ENCODE measurements at places on chromosomes 6 and 20.

GRCh38 chr6:122969999-122970533 lies 26.0 kb upstream of the CLVS2 start:
- no peaks in the 10 kb centered on the region for H3K36me3 ChIP-seq
- no peaks in the 10 kb centered on the region for H3K27me3 ChIP-seq
- H3K4me3 ChIP-seq: no peak overlapping the region
- H3K4me1 ChIP-seq: no peaks in the 10 kb centered on the region
- DNase-seq: no peak

GRCh38 chr6:17311595-17312311 lies 30.6 kb downstream of the RBM24 start:
- DNase-seq: peak; percentile 46
- H3K4me1 ChIP-seq: no peaks in the 10 kb centered on the region
- no peaks in the 10 kb centered on the region for H3K36me3 ChIP-seq

GRCh38 chr6:148203970-148204369 lies 138.7 kb upstream of the SASH1 start:
- H3K36me3 ChIP-seq: no peaks in the 10 kb centered on the region
- H3K4me1 ChIP-seq: peaks cover 2% of the 10 kb centered on the region
- H3K27me3 ChIP-seq: no peaks in the 10 kb centered on the region
- DNase-seq: peak; percentile 80
- no peak overlapping the region for H3K4me3 ChIP-seq

DNA sequence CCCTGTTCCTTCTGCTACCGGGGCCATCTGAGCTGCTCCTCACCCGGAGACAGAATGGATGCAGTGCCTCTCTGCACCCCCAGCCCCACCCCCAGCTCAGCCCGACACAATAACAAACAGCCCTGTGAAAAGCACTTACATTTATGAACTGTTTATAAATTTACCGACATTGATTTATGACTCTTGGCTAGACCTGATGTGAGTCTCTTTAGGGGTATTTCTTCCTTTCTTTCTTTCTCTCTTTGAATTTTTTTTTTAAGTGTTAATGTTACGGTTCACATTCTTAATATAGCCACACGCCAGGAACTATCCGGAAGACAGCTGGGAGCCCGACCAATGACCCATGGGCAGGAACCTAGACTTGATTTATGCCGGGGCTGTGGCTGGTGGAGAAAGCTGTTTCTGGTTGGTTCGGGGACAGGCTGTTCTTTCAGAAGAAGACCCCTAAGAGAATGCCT lies 266.3 kb downstream of the CDC5L start:
- H3K27me3 ChIP-seq: no peaks in the 10 kb centered on the region
- no peaks in the 10 kb centered on the region for H3K36me3 ChIP-seq
- DNase-seq: no peak
- H3K27ac ChIP-seq: no peak overlapping the region
- peaks cover 21% of the 10 kb centered on the region for H3K4me1 ChIP-seq

DNA sequence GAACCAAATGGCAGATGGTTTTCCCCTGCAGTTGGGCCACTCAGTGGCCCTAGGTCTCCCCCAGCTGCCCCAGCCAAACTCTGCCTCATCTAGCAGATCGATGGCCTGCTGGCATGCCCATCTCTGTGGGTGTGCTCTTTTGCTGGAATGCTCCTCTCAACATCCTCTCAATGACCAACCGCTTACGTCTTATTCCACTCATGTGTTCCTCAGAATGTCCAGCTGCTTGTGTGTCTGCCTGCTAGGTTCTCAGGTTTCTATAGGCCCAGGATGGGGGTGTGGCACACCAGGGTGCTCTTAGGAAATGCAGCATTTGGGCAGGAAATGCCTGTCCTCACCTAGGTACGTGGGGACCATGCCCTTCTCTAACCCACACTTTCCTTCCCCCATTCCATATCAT lies 509.9 kb upstream of the SYNCRIP start:
- H3K4me3 ChIP-seq: no peak overlapping the region
- H3K27ac ChIP-seq: peak overlapping the region; percentile 64
- peaks cover 7% of the 10 kb centered on the region for H3K4me1 ChIP-seq
- no peak for DNase-seq
- no peaks in the 10 kb centered on the region for H3K27me3 ChIP-seq
- H3K36me3 ChIP-seq: no peaks in the 10 kb centered on the region

GRCh38 chr20:35465976-35466375 lies 10.6 kb downstream of the CEP250 start:
- H3K36me3 ChIP-seq: peaks cover 13% of the 10 kb centered on the region
- no peak overlapping the region for H3K27ac ChIP-seq
- no peak overlapping the region for H3K4me3 ChIP-seq
- H3K27me3 ChIP-seq: no peaks in the 10 kb centered on the region
- DNase-seq: no peak
- peaks cover 15% of the 10 kb centered on the region for H3K4me1 ChIP-seq

GRCh38 chr6:84581494-84582259 lies 182.7 kb downstream of the TBX18 start:
- no peak overlapping the region for H3K27ac ChIP-seq
- no peaks in the 10 kb centered on the region for H3K27me3 ChIP-seq
- DNase-seq: no peak
- H3K4me1 ChIP-seq: no peaks in the 10 kb centered on the region

DNA sequence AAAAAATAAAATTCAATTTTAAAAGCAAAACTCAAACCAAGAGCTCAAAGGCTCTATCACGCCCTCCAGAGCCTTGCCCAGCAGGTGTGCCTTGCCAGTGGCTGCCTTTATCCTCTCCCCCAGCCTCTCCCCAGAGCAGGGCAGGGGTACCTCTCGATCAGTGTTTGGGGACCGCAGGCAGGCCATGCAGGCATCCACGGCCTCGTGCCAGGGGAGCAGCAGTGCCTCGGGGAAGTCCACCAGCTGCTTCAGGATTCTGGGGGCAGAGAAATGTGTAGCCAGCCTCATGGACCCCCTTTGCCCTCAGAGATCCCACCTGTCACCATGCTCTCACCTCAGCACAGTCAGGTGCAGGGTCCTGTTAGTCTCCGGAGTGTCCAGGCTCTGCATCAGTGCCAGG lies 5.7 kb downstream of the CUL7 start:
- H3K4me3 ChIP-seq: no peak overlapping the region
- peaks cover 20% of the 10 kb centered on the region for H3K4me1 ChIP-seq
- H3K36me3 ChIP-seq: peaks cover 74% of the 10 kb centered on the region
- no peak for DNase-seq
- no peaks in the 10 kb centered on the region for H3K27me3 ChIP-seq

DNA sequence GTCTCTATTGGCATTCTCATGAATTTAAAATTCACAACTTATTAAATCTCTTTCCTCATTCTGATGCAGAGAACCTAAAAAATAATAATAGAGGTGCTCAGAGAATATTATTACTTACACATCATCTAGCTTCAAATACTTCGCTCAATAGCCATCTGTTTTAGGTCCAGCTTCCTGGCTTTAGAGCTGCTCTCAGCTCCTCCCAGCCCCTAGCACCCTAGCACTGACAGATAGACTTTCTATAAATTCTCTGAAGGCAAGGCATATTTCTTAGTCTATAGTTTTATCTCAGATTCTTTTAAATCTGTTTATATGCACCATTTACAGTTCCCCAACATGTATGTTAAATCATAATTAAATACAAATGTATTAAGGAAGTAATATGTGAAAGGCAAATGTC lies 281.3 kb downstream of the PTPRK start:
- no peak for DNase-seq
- H3K27me3 ChIP-seq: no peaks in the 10 kb centered on the region
- H3K36me3 ChIP-seq: no peaks in the 10 kb centered on the region
- no peak overlapping the region for H3K27ac ChIP-seq
- H3K4me3 ChIP-seq: no peak overlapping the region

DNA sequence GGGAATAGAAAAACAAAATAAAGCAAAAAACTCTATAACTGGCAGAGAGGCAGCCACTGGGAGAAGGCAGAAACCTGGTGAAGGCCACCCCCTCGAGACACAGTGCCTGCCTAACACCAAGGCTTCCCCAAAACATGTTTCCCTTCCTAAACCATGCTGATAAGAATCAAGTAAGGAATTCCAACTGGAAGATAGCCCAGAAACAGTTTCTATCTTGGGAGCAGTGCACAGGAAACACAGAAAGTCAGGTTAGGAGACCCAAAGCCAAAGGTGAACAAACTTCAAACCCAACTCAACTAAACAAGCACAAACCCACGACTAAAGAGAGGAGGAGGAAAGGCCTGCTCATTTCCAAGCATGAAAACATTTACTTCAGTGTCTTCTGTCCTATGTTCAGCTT lies 433.7 kb upstream of the RGS17 start:
- DNase-seq: no peak
- no peaks in the 10 kb centered on the region for H3K27me3 ChIP-seq
- H3K4me3 ChIP-seq: no peak overlapping the region
- H3K4me1 ChIP-seq: peaks cover 5% of the 10 kb centered on the region
- H3K27ac ChIP-seq: no peak overlapping the region

GRCh38 chr20:3994125-3994524 lies 21.2 kb downstream of the RNF24 start:
- H3K27ac ChIP-seq: no peak overlapping the region
- no peaks in the 10 kb centered on the region for H3K4me1 ChIP-seq
- H3K27me3 ChIP-seq: no peaks in the 10 kb centered on the region
- no peak overlapping the region for H3K4me3 ChIP-seq
- no peak for DNase-seq

DNA sequence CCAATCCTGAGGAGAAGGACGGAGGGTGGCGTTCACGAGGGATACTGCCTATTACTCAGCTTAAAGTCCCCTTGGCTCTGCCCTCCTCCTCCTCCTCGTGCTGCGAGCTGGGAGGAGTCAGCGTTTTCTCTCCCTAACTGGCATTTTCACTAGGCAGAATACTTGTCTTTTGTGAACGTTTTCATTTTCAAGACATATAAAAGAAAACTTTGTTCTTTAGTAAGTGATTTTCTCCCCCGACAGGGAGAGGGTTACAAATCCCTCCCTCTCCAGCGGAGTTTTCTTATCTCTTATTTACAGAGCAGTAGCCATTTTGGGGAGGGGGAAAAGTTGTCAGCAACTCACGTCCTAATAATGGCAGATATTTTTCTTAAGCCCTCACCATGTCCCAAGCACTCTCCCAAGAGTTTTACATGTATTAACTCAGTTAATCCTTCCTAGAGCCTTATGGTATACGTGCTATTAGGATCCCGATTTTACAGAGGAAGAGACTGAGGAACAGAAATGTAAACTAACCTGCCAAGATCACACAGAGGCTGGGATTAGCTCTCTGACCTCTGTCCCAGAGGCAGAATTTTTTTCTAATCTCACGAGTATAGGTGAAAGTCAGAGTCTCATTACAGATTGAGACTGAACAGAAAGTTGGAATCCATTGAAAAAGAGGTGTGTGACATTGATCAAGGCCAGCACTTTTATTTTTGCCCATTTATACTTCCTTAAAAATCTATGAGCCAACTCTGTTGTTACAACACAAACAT lies 30.0 kb upstream of the ZNF217 start:
- H3K4me1 ChIP-seq: peaks cover 4% of the 10 kb centered on the region
- H3K27ac ChIP-seq: peak overlapping the region; percentile 83
- no peaks in the 10 kb centered on the region for H3K36me3 ChIP-seq
- H3K4me3 ChIP-seq: no peak overlapping the region
- DNase-seq: peak; percentile 75

DNA sequence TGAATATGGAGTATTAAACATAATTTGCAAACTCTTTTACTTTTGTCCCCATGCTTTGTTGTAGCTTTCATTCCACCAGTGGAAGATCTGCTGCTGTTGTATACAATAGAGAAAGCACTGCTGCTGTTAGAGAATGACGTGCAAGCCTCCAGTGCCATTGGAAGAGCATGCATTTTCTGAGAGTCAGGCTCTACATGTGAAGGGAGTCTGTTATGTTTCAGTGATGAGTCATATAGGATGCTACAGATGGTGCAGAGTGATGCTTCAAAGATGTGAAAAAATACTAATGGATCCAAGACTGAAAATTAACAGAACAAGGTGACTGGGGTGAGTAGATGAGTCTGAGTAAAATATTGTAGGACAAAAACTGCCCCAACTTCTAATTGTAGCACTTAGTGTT lies 22.4 kb upstream of the BACH2 start:
- H3K36me3 ChIP-seq: no peaks in the 10 kb centered on the region
- H3K27ac ChIP-seq: no peak overlapping the region
- DNase-seq: no peak
- H3K27me3 ChIP-seq: no peaks in the 10 kb centered on the region
- no peaks in the 10 kb centered on the region for H3K4me1 ChIP-seq

DNA sequence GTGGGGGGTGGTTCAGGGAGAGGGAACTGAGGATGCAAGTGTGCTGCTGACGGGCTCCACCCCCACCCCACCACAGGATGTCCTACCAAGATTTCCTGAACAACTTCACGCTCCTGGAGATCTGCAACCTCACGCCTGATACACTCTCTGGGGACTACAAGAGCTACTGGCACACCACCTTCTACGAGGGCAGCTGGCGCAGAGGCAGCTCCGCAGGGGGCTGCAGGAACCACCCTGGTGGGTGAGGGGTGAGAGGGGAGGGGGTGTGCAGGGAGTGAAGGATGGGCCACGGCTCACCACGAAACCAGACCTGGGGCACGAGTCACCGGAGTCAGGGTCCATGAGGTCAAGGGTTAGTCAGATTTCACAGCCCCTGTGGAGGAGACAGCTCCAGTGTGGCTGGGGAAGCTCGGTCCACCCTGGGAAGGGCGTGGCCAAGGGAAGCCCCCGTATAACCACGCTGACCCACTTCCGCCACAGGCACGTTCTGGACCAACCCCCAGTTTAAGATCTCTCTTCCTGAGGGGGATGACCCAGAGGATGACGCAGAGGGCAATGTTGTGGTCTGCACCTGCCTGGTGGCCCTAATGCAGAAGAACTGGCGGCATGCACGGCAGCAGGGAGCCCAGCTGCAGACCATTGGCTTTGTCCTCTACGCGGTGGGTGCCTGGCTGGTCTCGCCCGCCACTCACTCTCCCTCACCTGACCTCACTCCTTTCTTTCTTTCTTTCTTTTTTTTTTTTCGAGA lies 18.3 kb downstream of the CAPN11 start:
- DNase-seq: peak; percentile 35
- H3K27me3 ChIP-seq: no peaks in the 10 kb centered on the region
- H3K27ac ChIP-seq: peak overlapping the region; percentile 95
- H3K36me3 ChIP-seq: no peaks in the 10 kb centered on the region

- H3K4me3 ChIP-seq: no peak overlapping the region
- H3K27me3 ChIP-seq: peaks cover 8% of the 10 kb centered on the region
- DNase-seq: no peak
- no peak overlapping the region for H3K27ac ChIP-seq
- no peaks in the 10 kb centered on the region for H3K36me3 ChIP-seq
- peaks cover 3% of the 10 kb centered on the region for H3K4me1 ChIP-seq
These were observed 1.9 kb downstream of the PLCB1 start for GRCh38 chr20:8133851-8134451.
